ENCODE measurements at places on chromosomes 16 and 17.

GRCh38 chr16:67801241-67801640 lies 5.1 kb downstream of the RANBP10 start:
- DNase-seq = no peak

GRCh38 chr16:68889508-68890150 lies 46.3 kb downstream of the TANGO6 start:
- DNase-seq = no peak

GRCh38 chr16:4825196-4825595 lies 21.9 kb downstream of the GLYR1 start:
- no peak for DNase-seq

DNA sequence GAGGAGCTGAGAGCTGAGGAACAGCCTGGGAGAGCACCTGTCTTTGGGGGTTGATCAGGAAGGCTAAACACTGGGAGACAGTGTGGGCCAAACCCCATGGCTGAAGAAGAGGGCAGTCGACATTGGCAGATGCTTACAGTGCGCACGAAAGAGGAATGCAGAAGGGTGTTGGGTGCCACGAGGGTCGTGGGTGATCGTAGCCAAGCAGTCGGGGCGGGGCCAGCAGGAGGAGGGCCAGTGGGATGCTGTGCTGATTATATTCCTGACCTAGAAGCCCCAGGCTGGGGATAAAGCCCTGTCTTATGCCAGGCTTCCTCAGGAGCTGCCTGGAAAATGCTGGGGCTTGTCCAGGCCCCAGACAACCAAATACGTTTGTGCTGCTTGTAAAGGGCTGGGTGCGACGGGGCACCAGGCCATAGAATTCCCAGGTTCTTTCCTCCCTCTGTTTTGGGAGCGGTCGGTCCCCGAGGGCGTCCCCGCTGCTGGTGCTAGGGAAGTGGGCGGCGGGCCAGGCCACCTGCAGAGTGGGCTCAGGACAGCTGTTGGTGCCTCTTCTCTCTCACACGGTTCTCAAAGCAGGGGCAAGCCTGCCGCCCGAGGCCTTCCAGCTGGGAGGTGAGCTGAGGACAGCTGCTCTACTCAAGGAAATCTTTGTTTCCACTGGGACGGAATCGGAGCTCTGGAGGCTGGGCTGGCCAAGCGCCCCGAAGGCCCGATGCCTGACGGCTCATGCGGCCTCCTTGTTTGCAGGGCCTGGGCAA lies 10.0 kb downstream of the C1QTNF1 start:
- DNase-seq = peak; percentile 81

DNA sequence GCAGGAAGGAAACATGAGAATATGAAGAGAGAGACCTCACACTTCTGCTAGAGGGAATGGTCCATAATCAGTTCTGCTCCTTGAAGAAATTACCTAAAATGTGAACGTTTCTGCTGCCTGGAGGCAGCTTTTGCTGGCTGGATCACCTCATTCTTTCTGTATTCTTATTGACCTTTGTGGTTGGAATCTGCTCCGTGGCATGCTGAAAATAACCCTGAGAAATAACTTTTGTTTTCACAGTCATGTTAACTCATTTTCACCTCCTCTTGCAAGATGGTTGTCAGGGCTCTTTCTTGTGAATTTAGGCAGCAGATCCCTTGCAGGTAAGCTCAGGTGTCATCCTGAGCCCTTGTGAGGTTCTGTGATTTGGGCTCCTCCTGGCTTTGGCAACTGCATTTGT lies 70.2 kb downstream of the IRF8 start:
- DNase-seq = no peak

- DNase-seq = no peak
Observed at GRCh38 chr17:39090908-39091665, 60.4 kb downstream of the PLXDC1 start.

DNA sequence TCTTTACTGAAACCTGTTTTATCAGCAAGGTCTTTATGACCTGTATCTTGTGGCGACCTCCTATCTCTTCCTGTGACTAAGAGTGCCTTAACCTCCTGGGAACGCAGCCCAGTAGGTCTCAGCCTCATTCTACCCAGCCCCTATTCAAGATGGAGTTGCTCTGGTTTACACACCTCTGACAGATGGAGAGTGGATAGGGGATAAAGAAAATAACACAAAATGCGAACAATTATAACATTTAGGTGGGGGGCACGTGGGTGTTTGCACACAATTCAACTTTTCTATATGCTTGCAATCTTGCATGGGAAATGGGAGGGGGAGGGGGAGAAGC lies 83.3 kb downstream of the RMI2 start:
- DNase-seq = no peak

DNA sequence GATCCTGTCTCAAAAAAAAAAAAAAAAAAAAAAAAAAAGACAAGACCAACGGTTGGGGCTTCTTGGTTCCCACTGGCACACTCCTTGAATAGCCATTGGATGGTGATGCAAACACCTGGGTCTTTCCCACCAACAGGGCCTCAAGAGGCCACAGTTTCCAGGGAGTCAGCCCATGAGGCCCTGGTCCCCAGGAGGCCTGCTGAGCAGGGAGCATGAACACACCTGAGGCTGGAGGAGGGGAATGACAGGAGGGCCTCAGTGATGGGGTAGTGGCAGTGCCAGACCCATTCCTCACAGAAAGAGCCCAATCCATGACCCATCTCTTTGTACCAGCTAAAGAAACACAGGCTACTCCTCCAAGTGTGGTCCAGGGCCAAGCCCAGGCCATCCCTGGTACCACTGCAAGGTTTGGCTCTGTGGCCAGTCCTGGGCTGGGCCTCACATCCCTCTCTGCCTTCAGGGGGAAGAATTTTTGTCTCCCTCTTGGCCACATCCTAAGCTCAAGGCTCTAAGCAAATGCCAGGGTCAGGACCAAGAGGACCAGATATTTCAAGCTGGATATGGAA lies 13.9 kb downstream of the ARL2BP start:
- no peak for DNase-seq

DNA sequence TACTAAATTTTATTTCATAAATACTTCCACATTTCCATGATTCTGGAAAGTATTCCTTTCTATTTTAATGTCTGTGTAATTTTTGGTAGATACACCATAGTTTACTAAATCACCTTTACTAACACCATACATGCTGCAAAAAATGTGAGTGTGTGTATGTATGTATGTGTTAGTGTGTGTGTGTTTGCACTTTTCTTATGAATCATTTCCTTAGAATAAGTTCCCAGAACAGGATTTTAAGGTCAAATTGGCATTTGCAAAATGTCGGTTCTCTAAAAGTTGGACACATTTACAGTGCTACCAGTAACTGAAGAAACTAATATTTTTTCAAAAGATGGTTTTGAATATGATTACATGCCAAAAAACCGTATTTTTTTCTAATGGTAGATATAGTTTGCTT lies 137.1 kb downstream of the CYB561 start:
- DNase-seq = no peak

DNA sequence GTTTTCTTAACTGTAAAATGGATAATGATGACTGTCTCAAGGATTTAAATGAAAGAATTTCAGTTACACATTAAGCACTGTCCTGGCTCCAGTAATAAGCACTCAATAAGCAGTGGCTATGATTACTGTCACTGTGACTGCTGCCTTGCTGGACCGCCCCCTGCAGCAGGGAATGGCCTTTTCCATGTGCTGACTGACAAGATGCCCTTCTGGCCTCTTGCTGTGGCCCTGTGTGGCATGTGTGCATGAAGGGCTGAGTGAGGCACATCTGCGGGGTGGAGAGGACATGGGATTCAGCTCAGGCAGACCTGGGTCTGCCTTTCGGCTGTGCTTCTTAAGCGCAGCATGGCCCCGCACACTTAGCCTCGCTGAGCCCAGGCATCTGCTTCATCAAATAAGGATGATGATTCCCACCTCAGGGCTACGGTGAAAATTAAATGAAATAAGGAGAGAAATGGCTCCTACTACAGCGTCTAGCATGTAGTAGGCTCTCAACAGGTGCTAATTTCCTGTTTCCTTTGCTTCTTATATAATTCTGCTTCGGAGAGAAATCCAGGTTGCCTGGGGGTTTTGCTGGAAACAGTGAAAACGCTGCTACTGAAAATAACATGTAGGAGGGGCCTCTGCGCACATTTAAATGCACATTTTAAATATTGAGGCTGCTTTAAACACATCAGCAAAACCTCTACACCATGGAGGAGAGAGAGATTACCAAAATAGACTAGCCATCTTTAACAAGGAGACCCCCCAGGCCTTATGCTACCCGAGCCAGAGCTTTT lies 183.9 kb downstream of the PARN start:
- no peak for DNase-seq

GRCh38 chr17:20200016-20200795 lies 191.0 kb downstream of the SPECC1 start:
- DNase-seq = no peak

- DNase-seq = peak; percentile 14
Observed at GRCh38 chr16:30010844-30011713, at the start of gene DOC2A. Gene DOC2A, minus strand, starts transcription at chr16:30011027. Its CDS starts 805 bp downstream, at chr16:30010222.

DNA sequence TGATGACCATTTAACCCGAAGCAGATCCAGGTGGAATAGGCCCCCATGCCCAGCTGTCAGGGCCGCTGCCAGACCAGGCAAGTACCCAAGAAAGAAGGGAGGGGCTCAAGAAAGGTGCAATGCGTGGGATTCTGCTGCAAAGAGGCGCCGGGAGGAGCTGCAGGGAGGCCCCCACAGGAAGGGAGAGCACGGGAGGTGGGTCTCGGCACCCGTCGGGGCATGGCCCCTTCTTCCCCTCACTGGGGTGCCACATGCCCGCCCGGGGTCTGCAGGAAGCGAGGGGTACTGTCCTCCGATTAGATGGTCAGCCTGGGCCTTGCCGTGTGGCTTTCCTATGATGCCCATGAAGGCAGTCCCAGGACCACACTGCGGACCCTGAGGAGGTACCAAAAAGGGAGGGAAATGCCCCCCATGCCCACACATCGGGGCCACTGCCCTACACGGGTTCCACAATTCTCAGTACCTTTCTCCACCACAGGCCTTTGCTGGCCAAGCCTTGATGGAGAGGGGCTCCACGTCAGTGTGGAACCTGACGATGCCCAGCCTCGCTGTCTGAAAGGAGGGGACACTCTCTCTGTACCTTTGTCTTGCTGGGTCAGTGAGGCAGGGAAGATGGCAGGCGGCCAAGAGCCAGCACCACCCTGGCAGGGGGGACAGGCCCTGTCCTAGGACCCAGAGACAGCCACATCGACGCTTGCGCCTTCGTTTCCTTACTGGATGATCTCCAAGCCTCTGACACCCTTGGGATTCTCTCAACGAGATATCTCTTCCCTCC lies 45.5 kb upstream of the DNAH17 start:
- DNase-seq = no peak

DNA sequence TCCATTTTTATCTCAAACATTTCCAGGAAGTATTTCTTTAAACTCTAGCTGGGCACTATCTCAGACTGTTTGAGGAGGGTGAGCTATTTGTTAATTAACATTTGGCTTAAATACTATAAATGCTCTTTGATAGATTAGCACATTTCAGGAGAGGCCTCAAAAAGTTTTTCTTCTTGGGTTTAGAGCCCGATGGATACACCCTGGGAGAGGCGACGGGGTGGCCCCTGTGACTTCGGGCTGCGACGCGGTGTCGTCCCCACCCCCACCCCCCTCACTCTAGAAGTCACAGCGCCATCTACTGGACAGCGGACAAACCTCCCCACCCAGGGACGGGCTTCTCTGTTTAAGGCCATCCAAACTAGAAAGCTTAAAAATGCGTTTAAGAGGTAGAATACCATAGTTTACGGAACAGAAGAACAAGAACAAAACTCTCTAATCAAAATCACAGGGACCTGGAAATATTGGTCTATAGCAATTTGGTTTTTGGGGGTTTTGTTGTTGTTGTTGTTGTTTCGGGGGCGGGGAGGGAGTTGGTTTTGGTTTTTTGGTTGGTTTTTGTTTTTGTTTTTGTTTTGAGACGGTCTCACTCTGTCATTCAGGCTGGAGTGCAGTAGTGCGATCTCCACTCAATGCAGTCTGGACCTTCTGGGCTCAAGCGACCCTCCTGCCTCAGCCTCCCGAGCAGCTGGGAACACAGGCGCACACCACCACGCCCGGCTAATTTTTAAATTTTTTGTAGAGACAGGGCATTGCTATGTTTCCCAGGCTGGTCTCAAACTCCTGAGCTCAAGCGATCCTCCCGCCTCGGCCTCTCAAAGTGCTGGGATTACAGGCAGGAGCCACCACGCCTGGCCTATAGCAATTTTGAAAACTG lies 254.4 kb downstream of the C16orf95 start:
- peak; percentile 10 for DNase-seq

DNA sequence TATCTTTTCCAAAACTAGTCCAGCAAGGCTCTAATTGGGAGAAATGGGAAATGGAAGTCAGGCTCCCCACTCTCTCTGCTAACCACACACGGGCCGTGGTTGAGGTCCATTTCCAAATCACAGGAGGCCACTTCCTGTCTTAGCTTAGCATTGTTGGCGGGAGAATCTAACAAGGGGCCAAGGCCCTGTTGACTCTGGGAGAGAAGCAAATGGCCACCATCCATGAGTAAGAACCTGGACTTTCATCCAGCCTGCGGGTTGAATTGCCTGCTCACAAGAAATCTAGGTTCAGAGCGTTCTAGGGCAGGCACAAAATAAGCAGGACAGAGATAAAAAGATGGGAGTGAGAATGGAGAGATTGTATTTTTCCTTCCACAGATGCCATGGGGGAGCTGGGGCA lies 5.7 kb downstream of the FAM20A start:
- DNase-seq = no peak

DNA sequence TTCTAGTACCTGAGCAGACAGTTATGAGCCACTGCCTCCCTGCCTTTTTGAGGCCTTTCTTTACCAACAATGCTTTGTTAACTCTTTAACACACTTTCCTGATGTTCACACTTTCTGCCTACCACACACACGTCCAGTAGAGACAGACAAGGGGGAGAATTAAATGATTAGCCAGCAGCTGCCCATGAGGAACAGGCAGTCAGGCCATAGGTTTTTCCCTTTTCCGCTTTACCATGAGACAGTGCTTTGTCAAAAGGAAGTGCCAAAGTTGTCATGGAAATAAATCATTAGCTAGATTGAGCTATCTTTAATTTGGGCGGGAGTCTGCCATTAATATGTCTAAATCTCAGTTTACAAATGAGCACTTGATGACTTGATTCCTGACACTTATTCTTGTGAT lies 102.1 kb downstream of the PITPNC1 start:
- DNase-seq = no peak

DNA sequence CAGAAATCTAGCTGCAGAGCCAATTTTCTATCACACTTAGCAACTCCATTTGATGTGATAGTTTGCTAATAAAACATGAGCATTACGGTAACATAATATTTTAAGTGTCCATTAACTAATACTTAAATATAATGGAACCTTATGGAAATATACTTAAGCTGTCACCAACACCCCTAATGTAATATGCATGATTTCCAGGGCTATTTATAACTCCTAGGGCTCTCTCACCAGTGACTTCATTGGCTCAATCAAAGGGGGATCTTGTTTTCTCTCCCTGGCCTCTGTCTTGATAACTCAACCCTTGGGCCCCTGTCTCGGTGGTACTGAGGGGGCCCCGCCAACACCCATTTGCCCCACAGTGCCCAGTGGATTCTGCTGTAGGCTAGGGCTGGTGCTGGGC lies 170.4 kb downstream of the SALL1 start:
- no peak for DNase-seq

GRCh38 chr16:24700549-24701392 lies 28.7 kb upstream of the TNRC6A start:
- peak; percentile 15 for DNase-seq

- no peak for DNase-seq
Observed at GRCh38 chr16:17357307-17358062, 113.3 kb downstream of the XYLT1 start.

Data from anterior cingulate cortex (tissue), 58 donors.